ENCODE measurements at places on chromosomes 11 and 22.

GRCh38 chr11:69512790-69513189 lies 31.3 kb downstream of the LINC01488 start:
- no peak for DNase-seq

DNA sequence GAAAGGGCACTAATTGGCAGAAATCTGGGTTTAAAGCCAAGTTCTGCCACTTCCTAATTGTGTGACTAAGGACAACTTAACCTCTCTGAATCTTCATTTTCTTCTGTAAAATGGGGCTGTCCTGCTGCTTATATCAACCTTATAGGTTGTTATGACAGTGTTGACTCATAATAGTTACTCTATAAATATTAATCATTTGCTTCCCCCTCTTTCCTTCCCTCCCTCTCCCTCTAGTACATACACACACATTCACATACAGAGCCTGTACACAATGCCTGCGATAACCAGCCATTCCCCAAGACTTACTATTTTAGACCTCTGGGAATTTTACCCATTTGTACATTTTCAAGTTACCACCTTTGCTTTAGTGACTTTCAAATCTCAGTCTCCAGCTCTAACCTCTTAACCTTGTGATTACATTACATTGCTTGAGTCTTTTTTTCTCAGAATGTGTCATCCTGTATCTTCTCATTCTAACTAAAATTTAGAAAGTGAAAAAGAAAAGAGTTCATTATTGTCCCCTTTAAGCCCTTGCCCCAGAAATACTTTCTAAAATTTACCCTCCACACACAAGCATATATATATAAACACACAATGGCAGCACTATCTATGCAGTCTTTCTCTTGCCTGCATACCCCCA lies 31.9 kb downstream of the GDPD4 start:
- DNase-seq, result no peak

- peak; percentile 85 for DNase-seq
Measured at GRCh38 chr11:111796696-111797095, 30.5 kb upstream of the PPP2R1B start.

DNA sequence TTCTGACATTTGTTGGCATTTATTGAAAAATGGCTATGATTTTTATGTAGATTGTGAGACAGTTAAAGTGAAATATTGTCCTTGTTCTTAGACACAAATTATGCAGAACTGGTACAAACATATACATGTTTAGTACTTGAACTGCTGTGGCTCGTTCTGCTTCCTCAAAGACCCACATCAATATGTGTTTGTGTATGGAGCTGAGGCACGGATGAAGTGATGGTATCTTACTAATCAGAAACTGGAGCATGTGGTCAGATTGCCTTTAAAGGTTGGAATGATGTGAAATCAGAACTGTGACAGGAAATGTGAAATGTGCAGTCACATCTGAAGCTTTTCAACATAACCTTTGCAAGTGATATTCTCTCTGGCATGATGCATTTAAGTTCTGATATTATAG lies 130.4 kb downstream of the NAV2 start:
- DNase-seq, result no peak

DNA sequence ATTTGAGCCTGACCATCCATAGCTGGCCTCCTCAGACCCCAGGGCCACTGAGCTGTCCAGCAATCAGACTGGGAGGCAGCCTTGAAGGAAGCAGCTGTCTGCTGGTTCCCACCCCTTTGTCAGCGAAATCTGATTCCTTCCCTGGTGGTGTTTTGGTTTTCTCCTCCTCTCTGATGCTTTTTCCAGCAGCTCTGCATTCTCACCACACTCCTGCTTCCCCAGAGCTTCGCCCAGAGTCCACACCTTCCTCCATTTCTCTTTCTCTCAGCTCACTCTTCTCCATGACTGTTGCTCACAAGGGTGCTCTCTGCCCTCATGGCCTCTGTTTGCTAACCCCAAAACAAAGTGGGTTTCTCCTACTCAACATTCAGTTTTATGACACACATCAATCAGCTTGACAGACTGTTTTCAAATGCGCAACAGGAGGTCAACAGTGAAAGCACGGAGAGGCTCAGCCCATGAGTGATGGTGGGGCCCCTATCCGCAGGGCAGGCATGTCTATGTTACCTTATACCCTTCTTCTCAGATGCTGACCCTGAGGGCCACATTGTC lies 130.6 kb upstream of the MTNR1B start:
- DNase-seq, result no peak

DNA sequence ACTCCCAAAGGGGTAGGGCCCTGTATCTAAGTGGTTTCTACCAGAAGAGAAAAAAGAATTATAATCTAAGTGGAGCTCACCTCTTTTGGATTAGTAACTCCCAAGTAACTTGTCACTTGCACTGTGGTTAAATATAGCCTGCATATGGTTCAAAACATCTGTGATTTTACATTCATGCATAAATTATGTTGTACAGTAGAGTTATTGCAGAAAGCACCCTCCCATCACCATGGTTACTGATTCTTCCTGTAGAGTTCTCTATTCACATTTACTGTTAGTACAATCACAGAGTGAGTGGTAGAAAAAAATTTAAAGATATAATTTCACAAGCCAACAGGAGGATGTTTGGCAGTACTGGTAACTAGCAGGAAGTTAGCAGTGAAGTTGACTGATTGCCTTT lies 80.4 kb downstream of the LRRC4C start:
- no peak for DNase-seq

GRCh38 chr11:68524213-68524612 lies 63.7 kb downstream of the PPP6R3 start:
- no peak for DNase-seq

GRCh38 chr11:61526229-61526628 lies 17.7 kb downstream of the LRRC10B start:
- DNase-seq, result no peak

- DNase-seq, result peak; percentile 6
Measured at GRCh38 chr11:88231894-88232482, 56.7 kb upstream of the RAB38 start.

DNA sequence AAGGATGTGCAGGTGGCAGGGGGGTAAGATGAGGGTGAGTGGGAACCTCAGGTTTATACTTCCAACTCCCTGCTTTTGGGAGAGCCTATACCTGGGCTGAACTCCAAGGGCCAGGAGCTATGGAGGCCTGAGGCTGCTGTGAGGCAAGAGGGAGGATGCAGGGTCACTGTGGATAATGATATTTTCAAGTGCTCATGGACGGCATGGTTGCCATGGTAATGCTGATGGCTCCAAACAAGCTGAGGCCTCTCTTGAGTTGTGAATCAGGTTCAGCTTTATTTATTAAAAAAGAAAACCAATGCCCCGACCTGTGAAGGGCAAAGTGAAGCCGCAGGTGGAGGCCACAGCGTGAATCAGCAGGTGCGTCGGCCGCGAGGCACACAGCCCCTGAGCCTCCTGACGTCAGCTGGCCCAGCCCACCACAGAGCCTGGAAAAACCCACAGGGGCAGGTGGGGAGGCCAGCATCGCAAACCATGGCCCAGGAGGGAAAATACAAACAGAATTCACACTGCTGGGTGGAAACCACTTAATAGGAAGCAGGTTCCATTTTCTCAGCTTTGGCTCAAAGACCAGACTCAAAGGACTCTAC lies 17.4 kb upstream of the CREB3L1 start:
- DNase-seq, result no peak

DNA sequence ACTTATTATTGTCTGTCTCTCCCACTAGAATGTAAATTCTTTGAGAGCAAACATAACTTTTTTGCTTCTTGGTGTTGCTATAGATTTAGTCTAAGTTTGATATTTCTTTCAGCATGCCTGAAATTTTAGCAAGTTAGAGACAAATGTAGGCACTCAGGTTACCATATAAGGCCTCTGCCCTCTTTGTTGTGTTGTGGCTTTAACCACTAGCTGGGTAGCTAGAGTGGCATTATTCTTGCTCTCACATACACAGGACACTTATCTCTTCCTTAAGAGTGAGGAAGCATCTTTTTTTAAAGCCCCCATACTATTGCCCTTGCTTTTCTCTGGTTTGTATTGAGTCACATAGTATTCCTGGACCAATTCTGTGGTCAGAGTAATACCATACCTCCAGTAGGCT lies 11.2 kb downstream of the ZBED5 start:
- DNase-seq, result no peak

DNA sequence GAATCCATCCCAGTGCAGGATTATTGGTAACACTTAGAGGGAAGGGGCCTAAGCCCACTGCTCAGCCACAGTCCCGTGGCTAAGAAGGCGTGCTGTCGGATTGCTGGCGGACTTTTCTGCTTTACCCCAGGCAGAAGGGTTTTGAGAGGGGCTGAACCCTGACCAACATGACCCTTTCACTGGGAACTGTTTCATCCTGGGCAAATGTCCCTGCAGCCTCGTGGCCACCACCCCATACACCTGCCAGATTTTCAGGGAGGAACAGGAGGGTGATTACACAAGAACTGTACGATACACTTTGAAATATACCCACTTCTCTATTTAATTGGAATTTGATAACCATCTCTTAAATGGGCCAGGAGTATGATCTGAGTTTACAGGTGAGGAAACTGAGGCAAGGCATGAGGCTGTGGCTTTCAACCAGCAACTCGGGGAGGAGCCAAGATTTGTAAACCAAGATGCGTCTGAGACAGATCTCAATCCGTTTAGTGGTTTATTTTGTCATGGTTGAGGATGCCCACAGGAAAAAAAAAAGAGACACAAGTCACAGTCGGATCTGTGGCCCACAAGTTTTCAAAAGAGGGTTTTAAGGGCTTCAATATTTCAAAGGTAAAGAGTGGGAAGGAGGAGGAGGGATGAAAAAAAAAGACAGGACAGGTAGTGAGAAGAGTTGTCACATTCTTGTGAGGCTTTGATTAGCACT lies 6.1 kb upstream of the APOL3 start:
- no peak for DNase-seq

DNA sequence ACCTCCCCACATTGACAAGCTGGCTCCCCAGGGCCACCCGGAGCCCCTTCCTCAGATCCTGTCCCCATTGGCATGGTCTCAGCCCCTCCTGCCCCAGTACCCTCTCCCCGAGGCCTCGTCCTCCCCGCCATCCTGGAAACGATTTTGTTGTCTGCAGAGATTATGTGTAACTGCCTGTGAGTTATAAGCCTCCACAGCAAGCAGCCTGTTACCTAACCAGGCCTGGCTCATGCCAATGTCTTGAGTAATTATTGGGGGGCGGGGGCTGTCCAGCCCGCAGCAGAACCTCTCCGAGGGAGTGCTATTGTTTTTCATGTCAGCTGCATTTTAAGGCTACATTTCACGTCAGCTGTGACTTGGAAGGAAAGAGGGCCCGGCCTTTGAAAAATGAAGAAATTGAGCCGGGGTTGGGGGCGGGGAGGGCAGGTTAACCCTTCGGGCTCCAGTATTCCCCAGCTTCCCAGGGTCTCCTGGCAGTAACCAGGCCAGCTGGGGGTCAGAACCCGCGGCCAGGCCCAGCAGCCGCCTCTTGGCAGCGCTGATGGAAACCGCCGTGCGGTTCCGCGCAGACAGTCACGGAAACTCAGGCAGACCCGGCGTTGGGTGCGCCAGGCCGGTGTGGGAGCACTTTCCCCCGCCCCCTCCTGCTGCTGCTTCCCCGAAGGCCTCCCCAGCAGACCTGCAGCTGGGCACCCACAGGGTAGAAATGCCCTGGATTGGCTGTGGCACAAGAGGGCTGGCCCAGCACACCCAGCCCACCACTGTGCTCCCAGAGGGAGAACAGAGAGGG lies 59.5 kb downstream of the CDKN1C start:
- DNase-seq, result no peak

GRCh38 chr11:120563703-120564572 lies 52.4 kb downstream of the GRIK4 start:
- peak; percentile 20 for DNase-seq

GRCh38 chr11:131146827-131147490 lies 223.5 kb upstream of the NTM start:
- DNase-seq, result peak; percentile 94

GRCh38 chr11:116541460-116541859 lies 231.3 kb downstream of the BUD13 start:
- DNase-seq, result no peak

DNA sequence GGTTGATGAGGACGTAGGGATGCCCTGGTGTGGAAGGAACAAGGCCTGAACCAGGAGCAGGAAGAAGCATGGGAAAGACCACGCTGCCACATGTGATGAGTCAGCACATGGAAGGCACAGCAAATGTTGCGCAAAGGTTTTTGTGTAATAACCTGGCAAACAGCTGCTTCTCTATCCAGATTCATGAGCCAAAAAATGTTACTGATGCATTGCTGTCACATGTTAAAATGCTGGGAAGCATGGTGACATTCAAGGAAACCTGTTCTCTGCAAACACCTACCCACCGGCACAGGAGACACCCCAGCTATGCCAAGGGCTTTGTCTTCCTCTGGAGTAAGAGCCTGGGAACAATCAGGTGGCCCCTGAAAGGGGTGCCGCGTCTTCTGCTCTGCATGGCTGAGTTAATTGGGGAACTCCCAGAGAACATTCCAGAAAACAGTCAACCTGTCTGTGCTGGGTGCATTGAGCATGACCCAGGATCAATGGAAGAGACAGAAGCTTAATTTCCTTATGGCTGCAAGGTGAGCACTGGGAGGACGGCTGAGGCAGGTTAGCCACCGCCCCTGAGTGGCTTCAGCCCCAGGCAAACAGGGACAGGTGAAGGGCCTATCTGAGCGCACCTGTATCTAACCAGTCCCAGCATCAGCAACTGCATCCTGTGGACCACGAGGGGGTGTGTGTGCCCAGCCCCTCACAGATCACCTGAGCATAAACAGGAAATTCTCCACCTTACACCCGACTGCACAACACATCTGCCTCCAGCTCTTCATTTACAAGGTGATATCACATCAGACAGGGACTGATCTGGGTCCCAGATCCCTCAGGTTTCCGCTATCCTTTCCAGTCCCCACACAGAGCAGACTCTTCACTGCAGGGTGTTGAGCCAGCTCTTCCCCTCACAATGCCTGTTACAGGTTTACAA lies 108.4 kb downstream of the GGTLC2 start:
- no peak for DNase-seq

- no peak for DNase-seq
Measured at GRCh38 chr11:30387891-30388861, 65.3 kb downstream of the ARL14EP start.

DNA sequence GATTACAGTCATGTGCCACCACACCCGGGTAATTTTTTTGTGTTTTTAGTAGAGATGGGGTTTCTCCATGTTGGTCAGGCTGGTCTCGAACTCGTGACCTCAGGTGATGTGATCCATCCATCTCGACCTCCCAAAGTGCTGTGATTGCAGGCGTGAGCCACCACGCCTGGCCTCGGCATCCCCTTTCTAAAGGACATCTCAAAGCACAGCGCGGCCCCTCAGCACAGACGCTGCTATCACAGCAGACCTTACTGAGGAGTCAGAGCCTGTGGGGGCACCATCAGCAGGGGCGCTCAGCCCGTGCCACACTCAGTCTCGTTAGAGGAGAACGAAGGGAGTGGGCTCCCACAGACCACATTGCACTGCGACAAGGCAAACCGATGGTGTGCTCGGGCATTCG lies 19.4 kb downstream of the CELSR1 start:
- DNase-seq, result no peak

DNA sequence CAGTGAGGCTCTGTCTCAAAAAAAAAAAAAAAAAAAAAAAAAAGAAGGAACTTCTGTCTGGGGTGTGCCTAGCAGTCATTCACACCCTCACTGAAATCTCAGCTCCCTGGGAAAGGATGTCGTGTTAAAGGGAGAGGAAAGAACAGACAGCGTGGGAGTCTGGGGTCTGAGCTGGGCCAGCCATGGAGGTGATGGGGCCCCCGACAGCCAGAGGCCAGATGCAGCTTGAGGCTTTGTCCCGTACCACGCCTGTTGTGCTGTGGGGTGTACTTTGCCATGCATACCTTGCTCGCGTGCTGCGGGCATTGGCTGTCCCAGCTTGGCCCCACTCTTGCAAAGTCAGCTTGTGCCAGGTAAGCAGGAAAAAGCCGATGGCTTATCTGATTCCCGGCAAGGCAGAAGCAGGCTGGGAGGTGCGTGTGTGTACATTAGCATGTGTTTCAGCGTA lies 4.6 kb downstream of the SYT12 start:
- DNase-seq, result peak; percentile 67

Data from cerebellar cortex (tissue), 1 donor.